ENCODE measurements at places on chromosomes 2 and 18. TPM values are rescaled to one million over a fixed set of nuclear protein-coding genes. Genes with fewer than 3 reads are reported as not detected.

Gene IL36A
- not detected for total RNA-seq

Gene ATP8B1
- 9.8 TPM for total RNA-seq

Gene FAP
- total RNA-seq = not detected

Gene PROKR1
- total RNA-seq = not detected

Gene UGT1A10
- total RNA-seq = not detected

Gene TNS1
- 5.3 TPM for total RNA-seq

Gene EVX2
- total RNA-seq = 0.02 TPM

Gene CFAP65
- total RNA-seq = 0.32 TPM

Gene CD207
- total RNA-seq = not detected

Gene KIAA2012
- total RNA-seq = not detected

Gene HS1BP3
- total RNA-seq = 43.1 TPM

Gene RGPD8
- total RNA-seq = 4.4 TPM

Gene PREB
- total RNA-seq = 65.5 TPM

Gene SH2D6
- 1.6 TPM for total RNA-seq

Gene NT5C1B
- total RNA-seq = not detected

Gene PDCD1
- total RNA-seq = not detected

Gene WDSUB1
- total RNA-seq = 7.3 TPM

Measured in A549 treated with RU486 at 1 μM for 4 hours (cell line).